GOT3 (cell line): ENCODE measurements at places on chromosomes 3 and 15.

DNA sequence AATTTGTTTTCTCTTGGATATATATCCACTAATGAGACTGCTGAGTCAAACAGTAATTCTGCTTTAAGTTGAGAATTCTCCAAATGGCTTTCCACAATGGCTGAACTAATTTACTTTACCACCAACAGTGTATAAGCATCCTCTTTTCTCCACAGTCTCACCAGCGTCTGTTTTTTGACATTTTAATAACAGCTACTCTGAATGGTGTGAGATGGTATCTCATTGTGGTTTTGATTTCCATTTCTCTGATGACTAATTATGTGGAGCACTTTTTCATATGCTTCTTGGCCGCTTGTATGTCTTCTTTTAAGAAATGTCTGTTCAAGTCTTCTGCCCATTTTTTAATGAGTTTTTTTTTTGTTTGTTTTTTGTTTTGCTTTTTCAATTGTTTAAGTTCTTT lies 206.2 kb downstream of the CTNNB1 start:
- DNase-seq, result no peak

DNA sequence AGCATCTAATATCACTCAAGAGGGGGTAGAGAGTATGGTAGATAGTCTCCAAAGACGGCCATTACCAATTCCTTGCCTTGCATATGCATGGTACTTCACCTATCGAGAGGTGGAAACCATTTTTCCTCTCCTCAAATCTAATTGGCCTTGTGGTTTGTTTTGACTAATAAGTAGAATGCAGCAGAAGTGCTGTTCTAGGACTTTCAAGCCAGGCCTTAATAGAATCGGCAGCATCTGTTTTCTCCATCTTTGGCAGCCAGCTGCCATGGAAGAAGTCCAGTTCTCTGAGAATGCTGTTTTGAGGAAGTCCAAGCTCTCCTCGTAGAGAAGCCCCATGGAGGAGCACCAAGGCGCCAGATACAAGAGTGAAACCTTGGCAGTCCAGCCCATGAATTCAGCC lies 59.1 kb upstream of the RASGRP1 start:
- no peak for DNase-seq

- no peak for DNase-seq
Measured at GRCh38 chr3:141452045-141452444, 34.8 kb upstream of the RASA2 start.

GRCh38 chr3:172562871-172563865 lies 39.9 kb upstream of the TNFSF10 start:
- no peak for DNase-seq

GRCh38 chr15:74780523-74781430 lies 1.1 kb upstream of the CSK start:
- DNase-seq, result no peak

GRCh38 chr3:14472471-14473351 lies 67.4 kb downstream of the GRIP2 start:
- peak; percentile 13 for DNase-seq

- no peak for DNase-seq
Measured at GRCh38 chr3:52167240-52167639, 13.0 kb upstream of the POC1A start.

GRCh38 chr15:40471105-40471807 lies 472 bp downstream of the CHST14 start:
- DNase-seq, result no peak

DNA sequence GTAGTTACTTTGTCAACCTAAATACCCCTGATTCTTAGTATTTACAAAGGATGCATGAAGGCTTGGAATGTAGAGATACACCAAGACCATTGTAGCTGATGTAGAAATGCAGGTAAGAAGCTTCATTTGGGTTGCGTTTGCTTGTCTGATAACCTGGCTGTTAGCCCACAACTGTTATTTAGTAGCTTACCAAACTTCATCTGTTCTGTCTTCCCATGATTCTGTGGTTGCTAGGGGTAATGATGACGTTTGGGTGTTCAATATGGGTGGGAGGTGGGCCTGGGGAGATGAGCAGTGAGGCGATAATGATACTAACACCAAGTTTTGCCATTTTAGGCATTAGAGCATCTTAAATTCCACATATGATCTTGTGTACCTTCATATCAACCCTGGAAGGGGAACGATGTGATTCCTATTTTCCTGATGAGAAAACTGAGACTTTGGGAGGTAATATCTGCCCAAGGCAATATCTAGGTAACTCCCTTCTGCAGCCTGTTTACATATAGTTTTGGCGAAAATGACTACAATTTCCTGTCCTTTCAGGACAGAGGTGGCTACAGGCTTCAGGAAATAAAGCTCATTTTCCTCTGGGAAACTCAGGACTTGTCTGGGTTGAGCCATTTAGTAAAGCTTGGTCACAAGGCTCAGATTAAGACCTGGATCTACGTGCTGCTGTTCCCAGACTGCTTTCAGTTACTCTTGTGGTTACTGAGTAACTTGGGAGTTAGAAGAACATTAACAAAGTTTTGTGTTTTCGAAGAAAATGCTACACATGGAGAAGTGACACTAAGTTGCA lies 26.8 kb downstream of the FNDC3B start:
- DNase-seq, result no peak

DNA sequence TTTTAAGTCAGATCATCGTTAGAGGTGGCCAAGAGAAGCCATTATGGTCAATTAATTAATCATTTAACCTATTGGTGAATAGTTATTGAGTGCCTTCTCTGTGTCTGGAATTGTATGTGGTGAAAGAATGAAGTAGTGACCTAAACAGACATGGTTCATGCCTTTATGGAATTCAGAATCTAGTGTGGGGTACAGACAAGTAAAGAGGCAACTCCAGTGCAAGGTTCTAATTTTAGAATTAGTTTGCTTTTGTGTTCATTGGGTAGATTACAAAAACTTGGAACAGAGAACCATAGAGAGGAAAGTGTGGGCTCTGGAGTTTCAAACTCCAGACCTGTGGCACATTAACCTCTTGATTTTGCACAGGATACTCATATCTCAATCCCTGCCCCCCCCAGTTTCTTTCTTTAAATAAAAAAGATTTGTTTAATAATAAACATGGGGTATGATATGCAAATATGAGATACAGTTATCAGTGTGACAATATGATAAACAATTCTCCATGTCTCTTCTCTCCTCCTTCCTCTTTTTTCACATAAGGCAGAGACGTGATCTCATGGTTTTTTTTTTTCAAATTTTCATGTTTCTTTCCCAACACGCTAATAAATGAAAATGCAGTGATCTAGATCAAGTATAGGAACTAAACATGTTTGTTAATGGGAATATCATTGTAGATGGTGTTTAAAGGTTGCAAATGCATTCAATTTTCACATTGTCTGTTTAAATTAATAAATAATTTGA lies 117.9 kb downstream of the MITF start:
- no peak for DNase-seq

GRCh38 chr3:14363379-14363778 lies 39.0 kb upstream of the SLC6A6 start:
- DNase-seq, result no peak

GRCh38 chr15:67735896-67736295 lies 89.4 kb upstream of the SKOR1 start:
- no peak for DNase-seq

DNA sequence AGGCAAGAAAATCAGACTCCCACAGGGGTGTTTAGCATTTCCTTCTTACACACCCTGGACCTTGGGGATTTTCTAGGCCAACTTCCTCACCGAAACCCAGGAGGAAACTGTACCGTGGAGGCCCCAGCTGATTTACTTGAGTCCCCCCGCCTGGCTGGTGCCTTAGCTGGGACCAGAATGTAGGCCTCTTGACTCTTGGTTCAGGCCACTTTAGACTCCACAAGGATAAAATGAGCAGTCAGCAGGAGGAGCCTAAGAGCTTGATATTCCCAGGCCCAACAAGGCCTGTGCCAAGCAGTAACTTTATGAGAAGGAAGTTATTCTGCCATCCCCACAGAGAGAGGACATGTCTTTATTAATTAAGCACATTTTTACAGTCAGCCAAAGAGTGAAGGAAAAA lies 4.6 kb upstream of the APBA2 start:
- no peak for DNase-seq
